Tibial artery (tissue), 4 donors: ENCODE measurements at places on chromosomes 6 and 20.

GRCh38 chr6:142946924-142947713, 2.1 kb upstream of the HIVEP2 start:
- peak; percentile 81 for DNase-seq

- no peak for DNase-seq
Observed at GRCh38 chr6:30494291-30494861, 5.1 kb downstream of the HLA-E start.

DNA sequence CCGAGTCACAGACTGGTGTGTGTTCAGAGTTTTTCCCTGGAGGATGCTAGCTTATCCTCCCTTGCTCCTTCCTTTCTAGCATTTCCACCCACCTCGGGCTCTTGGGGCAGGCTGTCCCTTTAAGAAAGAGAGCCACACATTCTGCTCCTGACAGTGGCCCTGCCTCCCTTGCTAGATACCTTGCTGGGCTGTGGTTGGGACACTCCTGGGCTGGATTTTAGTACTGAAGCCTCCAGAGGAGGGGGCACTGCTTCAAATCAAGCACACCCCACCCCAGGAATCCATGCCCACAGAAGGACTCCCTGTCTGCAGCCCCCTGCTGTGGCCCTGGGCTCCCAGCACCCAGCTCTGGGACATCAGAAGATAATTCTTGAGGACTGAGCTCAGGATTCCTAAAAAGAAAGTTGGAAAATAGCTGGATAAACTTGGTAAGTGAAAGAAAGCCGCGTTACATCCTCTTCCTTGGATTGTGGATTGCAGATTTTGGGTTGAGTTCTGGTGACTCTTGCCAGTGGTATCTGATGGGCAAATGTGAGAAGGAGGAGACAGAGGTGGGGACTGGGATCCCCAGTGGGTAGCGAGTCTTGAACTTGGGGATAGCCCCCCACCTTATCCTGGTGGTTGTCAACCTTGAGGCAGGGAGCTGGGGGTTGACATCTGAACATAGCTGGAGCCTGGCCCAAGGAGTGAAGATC, 29.0 kb downstream of the DAAM2 start:
- DNase-seq = no peak

DNA sequence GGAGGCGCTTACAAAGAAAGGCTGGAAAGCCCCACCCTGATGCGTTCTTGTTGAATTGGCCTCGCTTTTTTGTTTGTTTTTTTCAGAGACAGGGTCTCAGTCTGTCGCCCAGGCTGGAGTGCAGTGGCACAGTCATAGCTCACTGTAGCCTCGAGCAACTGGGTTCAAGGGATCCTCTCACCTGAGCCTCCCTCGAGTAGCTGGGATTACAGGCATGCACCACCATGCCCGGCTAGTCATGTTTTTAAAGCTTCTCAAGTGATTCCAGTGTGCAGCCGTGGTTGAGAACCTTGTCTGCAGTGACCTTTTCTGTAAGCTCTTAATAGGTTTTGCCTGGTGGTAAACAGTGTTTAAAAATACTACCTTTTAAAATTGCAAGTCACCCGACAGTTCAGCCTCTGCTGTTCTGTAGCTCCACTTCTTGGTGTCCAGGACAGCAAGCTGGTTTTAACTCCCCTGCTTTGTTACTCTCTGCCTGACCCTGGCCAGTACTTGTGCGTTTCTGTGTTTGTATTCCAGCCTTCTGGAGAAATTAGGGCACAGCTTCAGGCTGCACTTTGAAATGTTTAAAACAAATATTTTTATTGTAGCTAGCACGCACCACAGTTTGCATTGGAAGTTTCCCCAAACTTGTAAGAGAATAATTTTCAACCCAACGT, 54.4 kb downstream of the KDM1B start:
- DNase-seq = no peak

GRCh38 chr6:1613688-1614447, 4.2 kb downstream of the FOXC1 start:
- no peak for DNase-seq

DNA sequence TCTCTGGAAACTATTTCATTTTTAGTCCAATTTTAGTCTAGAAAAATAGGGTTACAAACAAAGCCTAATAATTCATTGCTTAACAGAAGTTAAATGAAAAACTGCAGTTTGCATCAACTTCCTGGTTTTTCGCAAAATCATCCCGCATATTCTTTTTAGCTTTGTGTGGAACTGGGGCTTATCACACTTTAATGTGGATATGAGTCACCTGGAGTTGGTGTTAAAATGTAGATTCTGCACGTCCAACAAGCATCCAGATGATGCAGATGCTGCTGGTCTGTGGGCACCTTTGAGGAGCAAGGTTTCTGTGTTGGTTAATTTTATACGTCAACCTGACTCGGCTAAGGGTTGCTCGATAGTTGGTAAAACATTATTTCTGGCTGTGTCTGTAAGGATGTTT, 126.1 kb downstream of the PLCB4 start:
- no peak for DNase-seq

- DNase-seq = no peak
Observed at GRCh38 chr6:94446120-94446519, 1026.8 kb upstream of the EPHA7 start.

GRCh38 chr20:40714109-40714508, 25.1 kb upstream of the MAFB start:
- no peak for DNase-seq

DNA sequence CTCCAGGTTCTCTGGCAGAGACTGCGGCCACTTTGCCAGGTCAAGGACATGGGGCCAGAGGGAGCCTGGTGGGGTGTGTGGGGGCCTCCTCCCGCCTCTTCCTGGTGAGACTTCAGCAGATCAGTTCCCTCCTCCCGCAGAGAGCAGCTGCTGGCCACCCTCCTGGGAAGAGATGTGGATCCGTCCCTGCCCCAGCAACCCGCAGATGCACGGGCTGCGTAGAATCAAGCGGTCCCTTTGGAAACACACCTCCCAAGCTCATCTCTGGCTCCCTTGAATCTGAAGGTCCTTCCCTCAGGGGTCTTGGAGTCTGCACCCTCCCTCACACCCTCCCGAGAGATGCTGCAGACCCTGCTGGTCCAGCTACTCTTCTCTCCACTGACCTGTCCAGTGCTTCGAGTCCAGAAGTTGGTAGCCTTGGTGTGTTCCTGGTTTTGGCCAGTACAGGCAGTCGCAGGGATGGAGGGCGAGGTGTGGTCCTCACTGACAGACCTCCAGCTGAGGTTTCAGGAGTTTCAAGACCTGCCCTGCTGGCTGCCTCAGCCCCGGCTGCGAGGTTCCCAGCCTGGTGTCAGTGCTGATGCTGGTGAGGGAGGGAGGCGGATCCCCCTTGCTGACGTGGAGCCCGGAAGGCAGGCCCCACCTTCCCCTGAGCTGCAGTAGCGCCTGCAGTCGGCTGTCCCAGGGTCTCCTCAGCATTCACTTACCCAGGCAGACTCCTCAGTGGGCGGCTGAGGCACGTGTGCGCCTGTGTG, at the start of gene NPBWR2:
TSS of gene NPBWR2 (minus strand) at position 585 of the 755 bp plus-strand sequence. CDS start 734 bp downstream, outside the sequence.
- peak; percentile 53 for DNase-seq

GRCh38 chr6:30167101-30167500, 3.8 kb downstream of the TRIM15 start:
- no peak for DNase-seq

DNA sequence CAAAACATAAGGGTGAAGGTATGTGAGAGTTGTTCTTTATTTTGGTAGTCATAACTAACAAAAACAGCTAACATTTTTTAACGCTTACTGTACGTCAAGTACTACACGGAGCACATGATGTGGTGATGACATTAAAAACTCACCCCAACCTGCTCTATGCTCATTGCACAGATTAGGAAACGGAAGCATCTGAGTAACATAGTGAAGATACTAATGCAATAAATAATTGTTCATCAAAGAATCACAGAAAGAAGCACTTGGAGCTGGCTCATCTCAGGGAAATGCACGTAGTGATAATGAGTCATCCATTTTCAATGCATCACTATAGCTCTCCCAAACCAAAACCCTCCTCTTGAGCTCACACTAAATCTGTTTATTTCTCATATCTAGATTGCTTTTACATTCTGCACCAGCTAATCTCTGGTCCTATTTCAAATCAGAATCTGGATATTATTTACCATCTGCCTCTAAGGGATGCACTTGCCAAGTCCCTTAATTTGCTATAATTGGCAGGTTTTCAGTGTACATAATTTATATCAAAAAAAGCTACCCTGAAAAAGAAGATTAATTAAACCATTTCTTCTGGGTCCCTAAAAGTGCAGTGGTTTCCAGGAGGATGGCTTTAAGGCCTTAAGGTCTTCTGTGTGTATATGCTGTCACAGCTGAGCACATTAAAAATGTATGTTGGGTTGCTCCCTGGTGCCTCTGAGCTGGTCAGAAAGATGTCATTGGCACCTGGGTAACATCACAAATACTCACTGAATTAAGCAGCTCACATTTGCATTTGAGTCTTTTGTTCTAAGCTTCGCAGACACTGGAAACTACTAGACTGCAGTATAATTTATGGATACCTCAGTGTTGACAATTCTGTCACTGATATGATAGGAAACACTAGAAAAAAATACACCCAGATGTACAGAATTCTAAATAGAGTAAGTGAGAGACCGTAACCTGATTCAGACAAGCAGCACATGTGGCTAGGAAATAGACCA, 677.4 kb upstream of the CITED2 start:
- no peak for DNase-seq

GRCh38 chr6:9810286-9810685, 604.6 kb downstream of the TFAP2A start:
- DNase-seq = no peak

DNA sequence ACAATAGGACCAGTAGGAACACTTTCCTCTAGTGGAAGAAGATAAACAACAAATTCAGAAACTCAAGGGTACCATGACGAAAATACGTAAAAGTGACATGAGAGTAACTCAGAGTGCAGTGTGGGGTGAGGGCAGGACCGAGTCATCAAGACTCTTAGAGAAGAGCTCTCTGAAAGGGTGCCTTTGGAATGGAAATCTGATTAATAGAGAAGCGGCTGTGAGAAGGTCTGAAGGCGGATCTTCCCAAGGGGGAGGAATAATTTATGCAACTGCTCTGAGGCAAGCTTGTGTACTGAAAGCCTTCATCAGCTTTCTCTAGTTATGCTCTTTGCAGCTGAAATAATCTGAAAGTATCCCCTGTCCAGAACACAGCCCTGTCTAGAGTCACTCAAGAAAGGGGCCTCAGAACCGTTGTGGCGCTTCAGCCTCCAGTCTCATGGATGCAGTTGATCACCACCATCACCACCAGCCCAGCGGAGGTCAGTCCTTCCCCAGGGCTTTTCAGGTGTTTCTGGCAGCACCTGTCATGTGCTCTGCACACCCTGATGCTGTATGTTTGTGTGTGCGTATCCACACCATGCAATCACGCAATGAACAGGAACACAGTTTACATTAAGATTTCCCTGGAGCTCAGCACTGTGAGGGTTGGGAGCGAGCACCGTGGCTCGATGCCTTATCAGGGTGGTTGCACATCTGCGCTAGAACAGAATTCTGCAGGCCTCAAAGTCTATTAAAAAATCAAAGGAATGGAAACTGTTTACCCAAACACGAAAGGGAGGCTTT, 396.5 kb downstream of the SMOC2 start:
- DNase-seq = no peak

- DNase-seq = no peak
Observed at GRCh38 chr6:12232339-12232738, 57.8 kb upstream of the EDN1 start.

- no peak for DNase-seq
Observed at GRCh38 chr6:1387876-1388629, 1.3 kb upstream of the FOXF2 start.

DNA sequence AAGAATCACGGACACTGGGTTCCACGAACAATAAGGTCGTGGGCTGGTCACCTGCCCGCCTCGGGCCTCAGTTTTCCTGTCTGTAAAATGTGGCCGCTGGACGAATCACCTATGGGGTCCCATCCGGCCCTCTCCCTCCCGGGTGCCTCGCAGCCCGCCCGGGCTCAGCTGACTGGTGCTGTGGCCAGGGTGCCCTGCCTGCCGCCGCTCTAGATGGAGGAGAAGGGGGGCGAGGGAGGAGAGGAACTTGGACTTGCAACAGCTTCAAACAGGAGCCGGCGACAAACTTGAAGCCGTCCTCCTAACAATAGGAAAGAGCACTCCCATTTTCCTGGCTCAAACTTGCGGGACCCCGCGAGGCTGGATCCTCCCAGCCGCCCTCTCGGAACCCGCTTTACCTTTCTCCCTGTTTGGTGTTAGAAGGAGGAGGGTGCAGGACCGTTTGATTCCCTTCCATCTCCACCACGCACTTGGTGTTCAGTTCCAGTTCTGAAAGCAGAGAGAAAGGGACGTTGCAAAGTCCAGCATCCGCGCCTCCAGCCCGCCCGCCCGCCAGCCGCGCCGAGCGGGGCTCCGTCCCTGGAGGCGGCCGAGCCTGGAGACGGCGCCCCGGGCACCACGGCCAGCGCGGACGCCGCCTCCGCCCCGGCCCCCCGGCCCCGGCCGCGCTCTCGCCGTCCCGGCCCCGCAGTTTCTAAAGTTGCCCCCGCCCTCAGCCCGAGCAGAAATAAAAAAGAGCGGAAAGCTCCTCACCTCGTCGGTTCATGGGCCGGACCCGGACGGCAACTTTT, 584 bp downstream of the KIF13A start:
- peak; percentile 74 for DNase-seq

DNA sequence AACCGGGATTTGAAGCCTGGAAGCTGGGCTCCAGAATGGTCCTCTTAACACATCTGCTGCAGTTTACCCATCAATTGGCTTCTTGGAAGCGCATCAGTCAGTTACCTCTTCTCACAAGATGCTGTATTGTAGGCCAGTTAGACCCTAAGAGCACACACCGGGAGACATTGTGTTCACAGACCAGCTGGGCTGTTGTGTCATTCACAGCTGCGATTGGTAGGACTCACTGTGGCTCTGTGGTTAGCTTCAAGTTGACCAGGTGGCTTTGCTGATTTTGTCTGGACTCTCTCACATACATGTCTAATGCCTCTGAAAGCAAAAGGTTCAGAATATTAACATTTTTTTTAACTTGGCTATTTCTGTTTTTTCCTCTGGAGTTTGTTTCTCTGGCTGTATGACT, 64.8 kb downstream of the SNX9 start:
- DNase-seq = no peak

- DNase-seq = no peak
Observed at GRCh38 chr6:132100388-132100990, 149.3 kb upstream of the CCN2 start.

GRCh38 chr6:35328108-35328723, 14.1 kb upstream of the PPARD start:
- DNase-seq = no peak

DNA sequence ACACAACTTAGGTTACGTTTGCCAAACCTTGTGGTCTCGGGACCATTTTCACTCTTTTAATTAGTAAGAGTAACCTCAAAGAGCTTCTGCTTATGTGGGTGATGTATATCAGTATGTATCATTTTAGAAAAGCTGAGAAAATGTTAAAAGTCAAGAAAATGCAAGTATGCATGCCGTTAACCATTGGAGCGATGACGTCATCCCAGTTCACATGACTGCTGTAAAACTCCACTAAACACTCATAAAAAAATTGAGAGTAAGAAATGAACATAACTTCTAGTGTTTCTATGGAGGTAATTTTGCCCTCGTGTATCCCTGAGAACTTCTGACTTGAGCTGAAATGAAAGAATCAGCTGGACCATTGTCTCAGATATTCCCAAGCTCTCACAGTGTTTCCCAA, 250.0 kb upstream of the CDH4 start:
- DNase-seq = no peak
